NCI-H446 (cell line): ENCODE measurements at places on chromosomes 2 and 18.

DNA sequence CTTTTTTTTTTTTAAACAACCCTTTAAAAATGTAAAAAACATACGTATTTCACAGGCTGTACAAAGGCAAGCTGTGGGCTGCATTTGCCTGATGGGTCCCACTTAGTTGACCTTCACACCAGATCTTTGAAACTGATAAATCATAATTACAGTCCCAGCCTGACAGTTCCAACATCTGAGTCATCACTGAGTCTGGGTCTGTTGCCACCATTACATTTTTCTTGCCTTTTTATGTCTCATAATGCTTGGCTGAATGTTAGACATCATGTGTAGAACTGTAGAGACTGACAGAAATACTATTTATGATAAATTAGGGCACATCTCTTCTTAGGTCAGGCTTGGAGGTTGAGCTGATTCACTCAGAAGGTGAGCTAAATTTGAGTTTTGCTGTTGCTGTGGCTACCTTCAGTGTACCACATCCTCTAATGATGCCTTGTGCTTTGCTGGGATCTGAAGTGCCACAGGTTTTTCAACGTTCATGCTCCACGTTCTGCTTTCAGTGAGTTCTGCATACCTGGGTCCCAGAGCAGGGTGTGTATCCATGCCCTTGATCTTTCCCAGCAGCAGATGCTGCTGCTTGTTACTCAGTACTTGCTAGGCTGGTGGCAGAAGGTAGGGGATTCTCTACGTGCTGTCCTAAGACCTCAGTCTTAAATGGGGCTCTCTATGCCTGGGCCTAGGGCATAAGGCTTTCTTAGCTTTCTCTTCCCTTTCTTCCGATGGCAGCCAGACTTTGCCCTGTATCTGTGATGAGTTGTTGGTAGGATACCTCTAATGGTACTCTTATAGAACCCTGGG lies 160.6 kb upstream of the SMAD7 start:
- no peak for DNase-seq

- no peak for DNase-seq
Observed at GRCh38 chr2:127560201-127560930, 24.9 kb downstream of the MYO7B start.

DNA sequence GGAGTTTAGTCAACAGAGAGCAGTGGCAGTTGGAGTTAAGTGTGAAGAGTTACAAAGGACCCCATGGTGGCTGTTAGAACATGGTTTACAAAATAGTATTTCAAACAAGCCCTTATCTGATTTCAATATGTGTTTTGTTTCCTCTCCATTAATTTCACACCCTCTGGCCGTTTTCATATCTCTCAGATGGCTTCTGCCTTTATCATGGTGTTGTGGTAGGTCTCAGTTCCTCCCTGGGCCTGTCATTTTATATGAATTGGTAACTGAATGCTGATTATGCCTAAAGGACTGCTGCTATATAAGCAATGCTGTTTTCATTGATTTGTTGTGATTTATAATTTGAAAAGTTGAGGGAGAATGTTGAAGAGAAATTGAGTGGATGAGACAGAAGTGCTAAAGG lies 686.7 kb downstream of the NYAP2 start:
- no peak for DNase-seq

- no peak for DNase-seq
Observed at GRCh38 chr2:232977438-232977971, 35.6 kb downstream of the NGEF start.

- no peak for DNase-seq
Observed at GRCh38 chr18:48788373-48788772, 162.4 kb downstream of the SMAD7 start.

DNA sequence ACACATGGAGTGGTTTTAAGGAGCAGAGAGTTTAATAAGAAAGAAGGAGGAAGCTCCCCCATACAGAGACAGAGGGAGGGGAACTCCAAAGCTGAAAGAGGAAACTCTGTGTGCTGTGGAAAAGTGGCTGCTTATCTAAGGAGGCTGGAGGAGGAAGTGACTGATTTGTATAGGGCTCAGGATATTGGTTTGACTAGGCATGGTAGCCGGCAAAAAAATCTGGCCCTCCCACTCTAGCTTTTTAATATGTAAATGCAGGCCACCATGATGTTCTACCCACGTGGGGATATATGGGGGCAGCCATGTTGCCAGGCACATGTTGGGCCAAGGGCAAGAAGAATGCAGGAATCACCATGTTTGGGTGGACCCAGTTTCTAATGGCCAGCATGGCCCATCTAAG lies 64.3 kb downstream of the HNMT start:
- DNase-seq, result no peak

DNA sequence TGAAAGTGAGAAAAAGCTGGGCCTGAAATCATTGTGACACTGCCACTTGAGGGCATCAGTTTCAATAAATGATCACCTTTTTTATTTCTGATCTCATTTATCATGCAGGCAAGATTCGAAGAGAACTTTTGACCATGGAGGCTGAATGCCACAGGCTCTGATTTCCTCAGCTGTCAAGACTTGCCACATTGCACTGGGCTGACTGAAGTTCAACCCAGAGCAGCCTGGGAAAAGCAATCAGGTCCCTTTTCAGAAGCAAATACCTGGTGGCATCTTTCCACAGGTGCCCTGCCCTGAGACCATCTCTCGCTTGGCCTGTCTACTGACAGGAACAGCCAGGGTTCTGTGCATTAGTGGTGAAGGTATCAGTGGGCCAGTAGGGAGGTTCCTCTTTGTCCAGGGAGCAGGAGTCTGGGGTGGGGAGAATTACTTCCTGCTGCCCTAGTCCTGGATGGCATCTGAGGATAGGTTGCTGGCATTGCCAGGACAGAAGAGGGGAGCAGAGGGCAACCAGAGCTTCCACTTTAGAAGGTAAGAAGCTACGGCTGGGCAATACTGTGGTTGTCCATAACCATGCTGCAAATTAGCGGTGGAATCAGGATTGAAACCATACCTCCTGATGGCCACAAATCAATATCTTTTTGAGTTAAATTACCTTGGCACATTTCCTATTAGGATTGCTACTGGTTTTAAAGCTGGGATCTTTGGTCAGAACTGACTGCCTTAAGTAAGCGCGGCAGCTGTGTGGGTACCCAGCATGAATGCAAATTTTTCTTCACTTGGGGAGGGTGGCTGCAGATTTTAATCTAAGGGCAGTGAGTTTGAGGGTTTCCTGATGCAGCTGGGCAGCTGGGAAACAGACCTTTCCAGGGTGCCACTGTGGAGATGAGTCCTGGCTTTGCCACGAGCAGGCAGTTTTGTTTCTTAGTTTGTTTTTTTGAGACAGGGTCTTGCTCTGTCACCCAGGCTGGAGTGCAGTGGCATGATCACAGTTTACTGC lies 394.5 kb downstream of the ALK start:
- no peak for DNase-seq

DNA sequence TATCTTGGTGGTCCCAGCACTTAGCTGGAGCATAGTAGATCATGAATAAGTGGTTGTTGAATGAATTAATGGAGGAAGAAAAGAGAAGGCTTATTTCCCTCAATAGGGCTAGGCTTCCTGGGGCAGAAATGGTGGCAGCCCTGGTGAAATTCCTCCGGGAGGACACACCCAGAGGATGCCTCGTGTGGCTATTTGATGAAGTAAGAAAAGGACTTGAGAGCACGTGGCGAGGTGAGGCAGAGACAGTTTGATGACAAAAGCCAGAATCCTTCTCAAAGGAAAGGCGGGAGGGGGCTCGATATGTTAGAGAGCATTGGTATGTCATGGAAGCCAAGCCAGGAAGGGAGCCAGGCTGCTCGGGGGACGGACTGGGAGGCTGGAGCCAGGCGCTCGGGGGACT lies 14.7 kb downstream of the FAM228A start:
- DNase-seq, result no peak

DNA sequence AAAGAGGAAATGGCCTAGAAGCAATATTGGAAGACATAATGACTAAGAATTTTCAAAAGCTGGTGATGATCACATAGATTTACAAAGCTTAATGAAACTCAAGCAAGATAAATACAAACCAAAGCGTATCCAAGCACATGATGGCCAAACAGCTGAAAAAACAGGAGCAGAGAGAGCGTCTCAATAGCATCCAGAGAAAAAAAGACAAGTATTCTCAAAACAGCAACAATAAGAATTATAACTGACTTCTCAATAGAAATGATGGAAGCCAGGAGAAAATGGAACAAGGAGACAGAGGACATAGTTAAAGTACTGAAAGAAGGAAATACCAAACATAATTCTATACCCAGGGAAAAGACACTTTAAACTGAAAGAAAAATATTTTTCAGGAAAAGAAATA lies 437.2 kb upstream of the TNP1 start:
- no peak for DNase-seq

- no peak for DNase-seq
Observed at GRCh38 chr18:59050661-59051057, 89.0 kb upstream of the SEC11C start.

DNA sequence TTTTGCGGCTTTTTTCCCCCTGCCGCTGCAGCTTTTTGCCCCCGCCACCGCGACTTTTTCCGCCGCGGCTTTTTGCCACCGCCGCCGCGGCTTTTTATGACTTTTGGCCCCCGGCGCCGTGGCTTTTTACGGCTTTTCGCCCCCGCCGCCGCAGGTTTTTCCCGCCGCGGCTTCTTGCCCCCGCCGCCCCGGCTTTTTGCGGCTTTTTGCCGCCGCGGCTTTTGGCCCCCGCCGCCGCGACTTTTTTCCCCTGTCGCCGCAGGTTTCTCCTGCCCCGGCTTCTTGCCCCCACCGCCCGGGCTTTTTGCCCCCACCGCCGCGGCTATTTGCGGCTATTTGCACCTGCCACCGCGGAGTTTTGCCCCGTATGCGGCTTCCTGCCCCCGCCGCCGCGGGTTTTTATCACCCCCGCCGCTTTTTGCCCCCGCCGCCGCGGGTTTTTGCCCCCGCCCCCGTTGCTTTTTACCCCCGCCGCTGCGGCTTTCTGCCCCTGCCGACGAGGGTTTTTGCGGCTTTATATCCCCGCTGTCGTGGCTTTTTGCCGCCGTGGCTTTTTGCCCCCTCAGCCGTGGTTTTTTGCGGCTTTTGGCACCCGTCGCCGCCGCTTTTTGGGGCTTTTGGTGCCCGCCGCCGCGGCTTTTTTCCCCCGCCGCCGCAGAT lies 2750.9 kb downstream of the RPIA start:
- no peak for DNase-seq

- DNase-seq, result no peak
Observed at GRCh38 chr2:205001300-205001966, 456.2 kb downstream of the PARD3B start.

- DNase-seq, result no peak
Observed at GRCh38 chr2:217935235-217935879, 67.4 kb downstream of the TNS1 start.

DNA sequence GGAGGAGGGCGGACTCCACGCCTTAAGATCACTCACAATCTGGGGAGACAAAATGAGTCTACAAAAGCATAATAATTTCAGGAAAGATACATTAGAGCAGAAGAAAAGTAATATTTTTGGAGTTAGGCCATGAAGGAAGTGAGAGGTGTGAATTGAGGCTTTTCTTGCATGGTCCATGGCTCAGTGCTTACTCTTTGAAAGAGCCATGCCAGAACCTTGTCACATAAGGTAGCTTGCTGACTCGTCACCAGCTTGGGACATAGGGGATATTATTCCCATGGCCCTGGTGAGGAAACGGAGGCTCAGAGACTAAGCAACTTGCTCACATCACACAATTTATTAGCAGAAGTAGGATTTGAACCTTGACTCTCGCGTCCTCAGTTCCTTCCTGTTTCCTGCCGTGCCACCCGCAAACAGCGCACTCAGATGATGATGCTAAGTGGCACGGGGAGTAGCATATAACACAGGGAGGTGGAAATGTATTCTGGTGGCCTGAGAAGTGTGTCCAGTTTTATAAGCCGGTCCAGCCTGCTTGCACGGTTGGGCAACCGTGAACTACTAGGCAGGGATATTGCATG lies 312.2 kb upstream of the EPAS1 start:
- no peak for DNase-seq

GRCh38 chr18:36420826-36421225 lies 123.3 kb downstream of the FHOD3 start:
- DNase-seq, result no peak

DNA sequence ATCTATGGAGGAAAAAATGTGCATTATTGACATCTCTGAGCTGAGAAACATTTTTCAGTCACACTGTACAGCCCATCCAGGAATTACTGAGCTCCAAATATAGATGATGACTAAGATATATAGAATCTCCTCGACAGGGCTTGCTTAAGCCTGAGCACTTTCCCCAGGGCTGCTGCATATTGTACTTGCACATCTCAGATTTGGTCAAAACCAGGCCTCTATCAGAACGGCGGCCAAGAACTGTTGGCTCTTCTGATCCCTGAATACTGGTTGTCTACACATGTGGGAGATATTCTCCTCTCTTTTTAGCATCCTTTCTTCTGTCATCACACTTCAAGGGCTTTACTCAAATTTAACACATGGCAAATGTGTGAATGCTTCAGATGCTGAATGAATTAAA lies 201.5 kb upstream of the SLC35G4 start:
- no peak for DNase-seq
